CD4-positive, alpha-beta T cell treated with Interleukin-21 for 1 hour (primary cell): ENCODE measurements at places on chromosomes 4 and X.

DNA sequence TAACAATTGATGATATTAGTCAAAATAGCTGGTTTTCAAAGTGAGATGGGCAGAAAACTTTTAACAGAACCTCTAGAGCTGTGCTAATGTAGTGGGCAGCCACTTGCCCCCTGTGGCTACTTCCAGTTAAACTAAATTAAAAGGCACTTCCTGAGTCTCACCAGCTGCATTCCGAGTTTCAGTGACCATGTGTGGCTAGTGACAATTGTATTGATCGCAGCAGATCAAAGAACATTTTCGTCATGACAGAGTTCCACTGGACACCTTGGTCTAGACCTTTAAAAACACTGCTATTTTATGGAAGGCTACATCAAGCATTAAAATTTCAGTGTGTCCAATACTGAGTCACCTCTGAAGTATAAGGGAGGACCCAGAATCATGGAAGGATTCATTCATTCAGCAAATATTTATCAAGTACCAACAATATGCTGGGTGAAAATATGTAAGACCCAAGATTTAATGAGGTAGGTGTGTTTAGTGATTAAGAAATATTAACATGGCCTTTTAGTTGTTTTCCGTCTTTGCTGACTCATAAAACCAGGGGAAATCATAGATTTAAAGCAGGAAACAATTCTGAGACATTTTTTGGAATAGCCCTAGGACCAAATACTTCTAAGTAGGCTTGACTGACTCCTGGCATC lies 5.1 kb upstream of the FAT1 start:
- DNase-seq = no peak

- DNase-seq = no peak
Measured at GRCh38 chrX:20116087-20116576, 575 bp downstream of the MAP7D2 start.

DNA sequence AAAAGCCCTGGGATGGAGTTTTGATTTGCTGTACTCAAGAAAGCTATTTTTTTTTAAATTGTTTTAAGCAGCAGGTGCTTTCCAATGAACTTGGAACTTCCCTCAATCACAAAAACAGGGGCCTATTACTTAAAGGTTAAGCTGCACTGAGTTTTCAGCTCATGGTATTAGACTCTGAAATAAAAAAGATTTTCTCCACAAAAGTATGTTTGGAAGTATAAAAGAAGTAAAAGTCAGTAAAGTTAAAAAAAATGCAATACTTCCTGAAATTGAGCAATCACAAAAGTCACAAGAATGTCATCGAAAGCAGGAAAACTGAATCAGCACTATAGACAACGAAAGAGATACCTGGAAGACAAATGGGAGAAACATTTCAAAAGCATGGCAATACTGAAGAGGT lies 38.9 kb upstream of the PLAC8 start:
- DNase-seq = no peak

- no peak for DNase-seq
Measured at GRCh38 chrX:27446423-27446822, 16.7 kb downstream of the PPP4R3C start.

DNA sequence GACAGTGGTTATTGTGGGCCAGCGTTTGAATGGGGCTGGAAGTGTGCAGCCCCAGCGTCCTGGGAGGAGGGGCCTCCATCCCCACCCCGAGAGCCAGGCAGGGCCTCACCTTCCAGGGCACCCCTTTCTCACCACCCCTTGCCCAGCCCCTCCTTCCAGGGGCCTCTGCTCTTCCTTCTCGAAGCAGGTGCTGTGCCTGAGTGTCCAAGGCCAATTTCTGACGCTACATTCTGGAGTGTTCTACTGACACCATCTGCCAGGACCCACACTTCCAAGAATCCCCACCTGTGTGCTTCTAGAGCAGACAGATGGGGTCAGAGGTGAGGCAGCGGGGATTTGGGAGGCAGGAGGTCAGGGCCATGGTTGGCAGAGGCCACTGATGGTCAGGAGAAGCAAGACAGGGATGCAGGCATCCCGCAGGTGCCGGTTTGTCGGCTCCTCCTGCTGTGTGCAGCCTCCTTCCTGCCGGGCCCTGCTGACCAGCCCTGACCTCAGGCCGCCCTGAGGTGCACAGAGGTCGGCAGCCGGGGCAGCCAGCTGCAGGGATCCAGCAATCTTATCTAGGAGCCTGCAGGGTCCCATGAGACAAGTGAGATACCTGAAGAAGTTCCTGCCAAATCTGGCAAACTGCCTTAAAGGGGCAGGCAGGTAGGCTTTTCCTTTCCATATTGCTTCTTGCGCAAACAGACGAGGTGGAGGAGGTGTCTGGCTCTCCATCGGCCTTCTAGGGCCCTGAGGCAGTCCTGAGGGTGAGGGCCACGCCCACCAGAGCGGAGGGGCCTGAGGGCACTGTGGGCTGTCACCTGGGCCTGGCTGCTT lies 18.8 kb downstream of the MSANTD1 start:
- DNase-seq = no peak

DNA sequence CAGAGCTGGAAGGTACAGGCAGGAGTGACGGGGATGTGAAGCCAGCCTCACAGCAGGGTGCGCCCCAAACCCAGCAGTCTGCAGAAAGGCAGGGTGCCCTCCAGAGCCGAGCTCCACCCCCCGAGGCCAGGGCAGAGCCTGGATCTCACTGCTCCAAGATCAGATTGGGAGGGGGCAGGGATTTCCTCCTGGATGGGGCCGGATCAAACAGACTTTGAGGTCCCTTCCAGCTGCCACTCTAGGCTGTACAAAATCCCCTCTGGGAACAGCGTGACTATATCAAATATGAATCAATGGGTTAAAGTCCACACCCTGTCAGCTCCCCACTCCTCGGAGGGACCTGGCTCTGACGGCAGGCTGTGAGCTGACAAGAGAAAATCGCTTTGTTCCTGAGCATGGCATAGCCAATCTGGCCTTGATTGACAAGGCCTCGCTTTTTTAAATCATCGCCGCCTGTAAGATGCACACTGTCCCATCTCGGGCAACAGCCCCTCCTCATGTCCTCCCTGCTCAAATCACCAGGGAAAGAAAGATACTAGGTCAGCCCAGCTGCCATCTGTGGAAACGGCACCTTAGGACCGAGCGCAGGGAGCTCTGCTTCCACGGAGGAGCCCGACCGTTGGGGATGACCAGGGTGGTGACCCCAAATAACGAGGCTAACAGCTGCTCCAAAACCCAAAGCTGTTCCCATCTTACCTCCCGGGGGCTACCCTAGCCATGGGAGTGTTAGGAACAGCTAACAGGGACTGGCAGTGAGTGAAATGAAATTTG lies 39.9 kb downstream of the PSAPL1 start:
- no peak for DNase-seq

GRCh38 chrX:97494756-97495372 lies 611.2 kb downstream of the RPA4 start:
- no peak for DNase-seq

- no peak for DNase-seq
Measured at GRCh38 chr4:15336410-15337167, 91.2 kb upstream of the C1QTNF7 start.

DNA sequence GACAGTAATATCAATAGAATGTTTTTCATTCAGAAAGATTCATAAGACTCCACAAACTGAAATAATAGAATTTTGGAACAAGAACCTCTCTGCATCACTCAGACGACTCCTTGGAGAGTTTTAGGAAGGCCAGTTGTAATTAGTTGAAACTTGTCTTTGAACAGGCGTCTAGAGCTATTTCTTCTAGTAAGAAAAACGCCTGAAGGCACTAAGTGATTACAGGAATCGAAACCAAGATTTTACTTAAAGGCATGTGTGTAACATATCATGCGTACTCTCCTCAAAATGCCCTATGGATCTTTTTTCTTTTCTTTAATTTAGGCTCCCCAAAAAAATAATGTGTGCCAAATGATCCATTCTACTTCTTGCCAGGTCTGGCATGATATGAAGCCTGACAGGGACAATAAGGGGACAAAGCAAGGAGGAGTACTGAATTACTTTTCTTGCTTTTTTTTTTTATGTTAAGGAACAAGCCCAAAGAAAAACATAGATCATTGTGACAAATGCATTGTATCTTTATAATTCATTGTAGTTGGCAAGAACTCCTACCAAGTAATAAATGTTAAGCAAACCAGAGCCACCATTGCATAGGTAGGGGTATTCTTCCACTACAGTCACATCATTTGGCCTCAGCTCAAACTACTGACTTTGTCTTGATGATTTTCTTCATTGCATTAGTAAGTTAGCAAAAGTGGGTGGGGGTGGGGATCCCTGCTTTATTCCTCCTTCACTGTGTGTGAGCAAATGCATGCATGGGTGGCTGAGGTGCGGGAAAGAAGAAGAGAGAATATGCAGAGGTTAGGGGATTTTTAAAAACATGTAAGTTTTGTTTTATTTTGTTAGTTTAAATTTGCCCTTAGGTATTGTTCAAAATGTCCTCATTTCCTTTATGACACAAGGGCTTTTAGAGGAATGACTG lies 79.9 kb upstream of the ATOH1 start:
- DNase-seq = no peak

GRCh38 chr4:158051401-158052235 lies 121.2 kb downstream of the GASK1B start:
- DNase-seq = no peak

DNA sequence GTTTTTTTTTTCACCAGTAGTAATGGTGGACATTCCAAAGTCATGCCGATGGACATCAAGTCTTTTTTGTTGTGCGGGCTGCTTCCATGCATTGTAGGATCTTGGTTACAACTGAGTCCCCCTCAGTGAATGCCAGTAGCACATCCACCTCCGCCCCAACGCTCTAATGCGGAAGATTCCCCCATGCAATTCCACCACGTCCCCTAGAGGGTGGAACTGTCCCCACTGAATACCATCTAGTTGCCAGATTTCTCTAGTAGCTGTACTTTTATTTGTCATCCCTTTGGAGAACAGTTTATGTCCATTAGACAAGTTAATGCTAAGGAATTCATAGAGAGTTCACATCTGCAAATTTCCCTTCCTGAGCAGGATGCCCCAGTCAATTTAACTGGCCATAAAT lies 6.7 kb downstream of the SHISA3 start:
- no peak for DNase-seq

DNA sequence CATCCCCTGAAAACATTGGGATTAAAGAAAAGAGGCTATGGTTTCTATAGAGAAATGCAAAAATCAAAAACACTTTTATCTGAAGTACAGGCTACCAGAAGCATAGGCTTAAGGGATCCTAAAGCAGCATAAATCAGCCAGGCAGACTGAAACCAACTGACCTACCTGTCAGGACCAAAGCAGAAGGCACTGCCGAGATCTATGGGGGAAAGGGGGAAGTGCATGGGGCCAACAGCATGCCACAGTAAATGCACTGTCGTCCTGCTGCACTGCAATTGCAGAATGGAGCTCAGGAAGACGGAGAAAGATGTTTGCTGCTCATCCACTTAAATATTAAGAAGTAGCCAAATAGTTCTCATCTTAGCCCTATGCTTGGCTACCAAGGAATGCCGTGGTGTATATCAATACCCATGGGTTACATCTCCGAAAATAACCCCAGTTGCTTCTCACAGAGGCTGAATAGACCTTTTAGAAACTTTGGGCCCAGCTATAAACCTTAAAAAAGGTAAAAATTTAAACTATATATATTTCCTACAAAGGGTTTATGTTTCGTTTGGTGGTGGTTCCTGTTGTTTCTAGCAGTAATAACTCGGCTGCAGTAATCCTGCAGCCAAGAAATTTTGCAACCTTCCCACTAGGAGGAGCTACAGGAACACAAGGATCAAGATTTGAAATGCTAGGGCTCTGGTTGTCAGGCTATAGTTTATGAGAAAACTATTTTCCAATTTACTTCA lies 312.2 kb upstream of the DIAPH2 start:
- no peak for DNase-seq

- DNase-seq = no peak
Measured at GRCh38 chr4:26356081-26356501, 35.3 kb downstream of the RBPJ start.

- DNase-seq = no peak
Measured at GRCh38 chr4:70473679-70474078, 1.7 kb downstream of the MUC7 start.

- DNase-seq = no peak
Measured at GRCh38 chr4:129668092-129668491, 572.1 kb downstream of the C4orf33 start.

DNA sequence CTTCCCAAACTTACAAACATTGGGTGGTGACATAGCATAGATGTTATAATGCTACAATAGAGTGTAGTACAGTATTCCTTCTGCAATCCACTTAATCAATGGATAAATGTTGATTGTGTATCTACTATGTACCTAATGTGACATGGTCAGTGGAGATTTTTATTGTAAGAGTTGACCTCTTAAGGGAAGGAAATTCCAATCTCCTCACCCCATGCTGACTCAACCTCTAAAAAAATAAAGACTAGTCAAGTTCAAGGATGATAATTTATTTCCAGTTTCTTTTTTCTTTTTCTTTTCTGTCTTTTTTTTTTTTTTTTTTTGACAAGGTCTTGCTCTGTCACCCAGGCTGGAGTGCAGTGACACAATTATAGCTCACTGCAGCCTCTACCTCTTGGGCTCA lies 206.5 kb upstream of the STS start:
- no peak for DNase-seq

GRCh38 chr4:26020881-26021280 lies 106.9 kb downstream of the SMIM20 start:
- DNase-seq = no peak

DNA sequence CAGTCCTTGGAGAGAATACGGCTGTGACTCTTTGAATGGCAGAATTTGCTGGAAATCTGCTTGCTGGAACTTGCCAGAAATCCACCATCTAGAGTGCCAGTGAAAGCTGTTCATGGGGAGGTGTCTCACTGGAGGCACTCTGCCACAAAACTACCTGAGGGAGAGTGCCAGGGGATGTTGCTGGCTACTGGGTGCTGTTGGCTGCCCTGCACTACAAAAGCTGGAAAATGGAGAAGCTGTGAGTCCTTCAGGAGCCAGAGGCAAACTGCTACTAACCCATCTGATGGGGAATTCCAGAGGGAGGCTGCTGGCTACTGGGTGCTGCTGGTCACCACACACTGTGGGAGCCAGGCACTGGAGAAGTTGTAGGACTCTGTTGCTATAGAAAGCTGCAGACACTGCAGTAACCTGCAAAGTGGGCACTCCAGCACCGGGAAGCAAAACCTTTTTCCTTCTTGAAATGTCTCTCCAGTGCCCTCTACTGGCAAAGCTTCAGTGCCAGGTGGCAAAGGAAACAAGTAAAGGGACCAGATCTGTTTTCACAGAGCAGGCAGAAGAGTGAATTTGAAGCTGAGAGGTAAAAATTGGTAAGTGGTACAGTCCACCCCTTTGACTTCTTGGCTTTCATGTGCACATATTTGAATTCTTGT lies 47.8 kb upstream of the HSD17B10 start:
- peak; percentile 46 for DNase-seq

DNA sequence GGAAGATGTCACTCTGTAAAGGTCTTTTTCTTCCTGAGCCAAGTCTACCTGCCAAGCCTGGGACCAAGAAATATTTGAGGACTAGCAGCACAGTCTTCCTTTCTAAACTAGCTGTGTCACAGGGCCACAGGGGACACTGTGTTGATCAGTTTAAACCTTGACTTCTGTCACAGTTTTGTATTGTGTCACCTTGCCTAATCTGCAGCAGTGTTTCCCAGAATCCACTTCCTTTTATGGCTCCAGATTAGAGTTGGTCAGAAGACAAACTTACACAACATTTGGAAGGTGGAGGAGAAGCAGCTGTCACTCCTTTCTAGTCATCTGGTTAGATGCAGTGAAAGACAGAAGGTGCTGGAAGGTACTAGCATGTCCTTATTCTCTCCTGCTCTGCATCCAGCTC lies 143.1 kb upstream of the BCOR start:
- no peak for DNase-seq
